Small intestine (tissue), 16 donors: ENCODE measurements at places on chromosomes 7 and 10.
A peak's percentile ranks its signal among the peaks of the same experiment; 100 is the strongest.

DNA sequence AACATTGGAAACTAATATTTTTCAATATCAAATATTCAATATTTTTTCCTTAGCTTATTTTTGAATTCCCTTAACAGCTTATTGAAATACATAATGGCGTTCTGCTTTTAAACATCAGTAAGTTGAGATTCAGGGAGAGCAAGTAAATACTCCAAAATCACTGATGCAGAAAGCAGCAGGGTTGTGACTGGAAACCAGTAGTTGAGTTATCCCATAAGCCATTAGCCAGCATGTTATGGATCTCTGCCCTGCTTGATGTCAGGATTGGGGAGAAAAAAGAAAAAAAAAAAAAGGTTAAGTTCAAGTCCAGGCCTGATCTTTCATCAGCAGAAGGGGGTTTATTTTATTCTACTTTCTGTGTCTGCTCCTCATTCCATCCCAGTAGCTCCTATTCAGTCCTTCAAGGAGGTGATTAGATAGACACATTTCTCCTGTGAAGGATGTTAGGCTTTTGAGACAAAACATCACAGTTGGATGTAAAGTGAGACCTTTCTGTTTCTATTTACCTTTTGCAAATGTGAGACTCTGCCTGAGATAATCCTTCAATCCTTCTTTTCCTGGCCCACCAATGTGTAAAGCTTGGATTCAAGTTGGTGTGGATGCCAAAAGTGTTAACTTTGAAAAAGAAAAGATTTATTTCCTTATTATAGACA lies 110.9 kb upstream of the HDAC9 start:
- H3K36me3 ChIP-seq = no peaks in the 10 kb centered on the region
- H3K4me3 ChIP-seq = no peak overlapping the region
- H3K27ac ChIP-seq = no peak overlapping the region
- DNase-seq = no peak

- no peak overlapping the region for H3K4me3 ChIP-seq
- H3K36me3 ChIP-seq = no peaks in the 10 kb centered on the region
Observed at GRCh38 chr10:118792526-118792925, 37.8 kb upstream of the CACUL1 start.

DNA sequence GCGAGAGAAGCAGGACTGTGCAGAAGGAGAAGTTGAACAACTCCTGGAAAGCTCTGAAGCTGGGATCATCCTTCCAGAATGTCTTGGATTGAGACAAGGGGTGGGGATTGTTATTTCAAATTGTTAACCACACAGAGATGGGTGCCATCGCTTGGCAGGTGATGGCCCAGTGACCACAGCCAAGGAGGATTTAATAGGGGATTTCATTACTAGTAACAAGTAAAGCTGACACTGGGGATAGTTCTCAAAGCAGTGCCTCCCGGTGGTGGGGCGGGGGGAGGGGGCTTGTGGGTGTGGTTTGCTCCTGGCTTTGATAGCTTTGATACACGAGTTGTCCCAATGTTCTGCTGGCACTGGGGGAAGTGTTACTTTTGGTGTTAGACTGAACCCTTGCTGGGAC lies 59.2 kb downstream of the ZNF503 start:
- no peak for DNase-seq
- no peak overlapping the region for H3K4me3 ChIP-seq
- H3K36me3 ChIP-seq = no peaks in the 10 kb centered on the region
- no peak overlapping the region for H3K27ac ChIP-seq
- no peaks in the 10 kb centered on the region for H3K4me1 ChIP-seq

DNA sequence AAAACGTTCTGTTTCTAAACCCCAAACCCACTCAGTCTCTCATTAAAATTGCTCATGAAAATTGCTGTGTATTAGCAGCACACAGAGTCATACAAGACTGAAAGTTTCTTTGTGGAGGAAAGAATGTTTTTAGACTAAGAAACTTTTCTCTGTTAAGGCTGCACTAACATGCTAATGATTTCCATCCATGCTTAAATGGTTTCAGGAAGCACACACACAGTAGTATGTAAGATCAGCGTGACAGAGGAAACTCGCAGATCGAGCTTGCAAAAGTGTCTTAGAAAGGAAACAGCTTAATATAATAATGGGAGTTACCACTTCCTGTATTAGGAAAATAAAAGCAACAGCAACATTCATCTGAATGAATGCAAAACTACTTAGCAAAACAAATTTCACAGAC lies 112.7 kb downstream of the ICA1 start:
- peak; percentile 16 for DNase-seq
- H3K27ac ChIP-seq = no peak overlapping the region
- H3K4me3 ChIP-seq = no peak overlapping the region

GRCh38 chr7:138865843-138866242 lies 67.8 kb upstream of the ATP6V0A4 start:
- no peaks in the 10 kb centered on the region for H3K4me1 ChIP-seq
- H3K4me3 ChIP-seq = no peak overlapping the region
- no peak for DNase-seq
- H3K27ac ChIP-seq = no peak overlapping the region
- no peaks in the 10 kb centered on the region for H3K36me3 ChIP-seq

DNA sequence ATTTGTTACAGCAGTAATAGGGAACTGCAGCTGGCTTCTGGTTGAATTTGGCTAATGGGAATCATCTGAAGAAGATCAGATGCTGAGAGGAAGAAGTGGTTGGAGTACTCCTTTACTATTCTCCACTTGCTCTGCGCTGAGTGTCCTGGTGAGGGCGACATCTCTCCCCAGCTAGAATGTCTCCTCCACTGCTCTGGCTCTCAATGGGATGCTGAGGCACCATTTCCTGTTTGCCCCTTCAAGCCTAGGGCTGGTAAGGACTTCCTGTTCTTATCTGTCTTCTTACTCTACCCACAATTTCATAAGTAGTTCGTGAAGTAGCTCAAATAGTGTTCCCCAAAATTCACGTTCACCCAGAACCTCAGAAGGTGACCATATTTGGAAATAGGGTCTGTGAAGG lies 43.2 kb upstream of the TES start:
- H3K36me3 ChIP-seq = no peaks in the 10 kb centered on the region
- no peaks in the 10 kb centered on the region for H3K27me3 ChIP-seq
- H3K4me1 ChIP-seq = no peaks in the 10 kb centered on the region
- no peak overlapping the region for H3K27ac ChIP-seq
- DNase-seq = no peak
- H3K4me3 ChIP-seq = no peak overlapping the region
